Brain pericyte (primary cell): ENCODE measurements at places on chromosomes 5 and 9.

DNA sequence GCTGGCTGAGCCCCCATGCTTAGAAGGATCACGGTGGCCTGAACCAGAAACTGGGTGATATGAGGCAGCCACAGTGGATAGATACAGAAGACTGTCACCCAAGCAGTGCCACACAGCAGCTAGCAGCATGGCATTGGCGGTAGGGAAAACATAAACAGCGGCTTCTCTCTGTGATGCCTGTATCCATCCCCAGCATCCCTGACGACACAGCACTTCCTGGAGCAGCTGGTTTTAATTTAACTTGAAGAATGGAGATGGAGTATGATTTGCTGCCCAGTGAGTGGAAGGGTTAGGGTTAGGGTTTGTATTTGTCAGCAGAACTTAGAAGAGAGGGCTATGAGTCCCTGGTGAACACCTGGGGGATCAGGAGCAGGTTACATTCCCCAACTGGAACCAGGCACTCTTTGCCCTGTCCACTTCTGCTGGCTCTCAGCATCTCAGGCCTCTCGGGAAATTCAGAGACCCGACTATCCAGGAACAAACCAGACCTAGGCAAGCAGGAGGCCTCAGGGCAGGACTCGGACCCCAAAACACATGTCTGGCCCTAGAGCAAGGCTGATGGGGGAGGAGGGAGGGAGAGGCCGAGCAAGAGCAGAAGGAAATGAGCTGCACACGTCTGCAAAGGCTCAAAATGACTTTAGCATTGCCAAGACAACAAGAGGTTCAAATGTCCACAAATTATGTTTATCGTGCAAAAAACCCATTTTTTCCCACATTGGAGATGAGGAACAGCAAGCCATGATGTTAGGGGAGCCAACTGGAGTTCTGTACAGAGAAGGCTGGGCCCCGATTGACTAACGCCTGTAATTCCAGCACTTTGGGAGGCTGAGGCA lies 6.5 kb upstream of the GGTA1 start:
- DNase-seq, result no peak

- no peak for DNase-seq
These were observed 15.9 kb downstream of the MAN2A1 start for GRCh38 chr5:109705596-109705995.

DNA sequence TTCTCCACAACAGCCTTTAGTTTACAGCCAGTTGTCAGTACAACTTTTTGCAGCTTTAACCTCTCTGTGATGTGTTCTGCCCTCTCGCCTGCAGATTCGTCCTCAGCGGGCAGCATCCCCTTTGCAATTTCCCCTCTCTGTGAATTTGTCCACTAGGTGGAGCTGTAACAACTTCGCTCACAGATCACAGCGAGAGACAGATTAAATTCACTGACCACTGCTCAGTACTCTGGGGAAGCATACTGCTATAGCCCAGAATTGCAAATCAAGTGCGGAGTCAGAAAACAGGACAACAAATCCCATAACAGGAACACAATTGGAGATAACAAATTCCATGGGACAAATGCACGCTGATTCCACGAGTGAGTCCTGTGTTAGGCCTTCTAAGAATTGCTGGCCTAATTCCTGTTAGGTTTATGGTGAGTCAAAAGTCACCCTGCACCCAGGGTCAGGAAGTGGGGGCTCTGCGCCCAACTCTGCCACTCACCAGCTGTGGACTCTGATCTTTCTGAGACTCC lies 2124.9 kb downstream of the MAT2B start:
- DNase-seq, result no peak

- no peak for DNase-seq
These were observed 12.8 kb downstream of the NKD2 start for GRCh38 chr5:1021136-1021968.

- no peak for DNase-seq
These were observed 127.8 kb downstream of the KCNIP1 start for GRCh38 chr5:170631466-170632195.

DNA sequence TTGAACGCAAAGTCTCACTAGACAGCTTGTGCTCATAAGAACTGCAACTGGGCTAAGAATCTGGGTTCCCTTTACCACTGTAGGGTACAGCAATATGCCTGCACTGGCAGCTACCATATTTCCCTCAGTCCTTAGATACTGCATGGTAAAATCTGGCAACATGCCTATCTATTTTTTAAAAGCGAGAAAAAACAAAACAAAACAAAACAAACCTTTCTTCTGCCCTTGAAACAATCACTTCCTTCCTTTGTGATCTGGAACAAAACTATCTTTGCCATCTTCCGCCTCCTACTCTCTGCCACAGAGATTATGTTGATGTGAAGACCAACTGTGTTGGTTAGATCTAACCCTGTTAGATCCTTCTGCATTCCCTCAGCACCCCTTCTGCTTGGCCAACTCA lies 242.9 kb downstream of the EBF1 start:
- no peak for DNase-seq

- DNase-seq, result no peak
These were observed 32.5 kb upstream of the RNU6ATAC start for GRCh38 chr9:134196911-134197310.

DNA sequence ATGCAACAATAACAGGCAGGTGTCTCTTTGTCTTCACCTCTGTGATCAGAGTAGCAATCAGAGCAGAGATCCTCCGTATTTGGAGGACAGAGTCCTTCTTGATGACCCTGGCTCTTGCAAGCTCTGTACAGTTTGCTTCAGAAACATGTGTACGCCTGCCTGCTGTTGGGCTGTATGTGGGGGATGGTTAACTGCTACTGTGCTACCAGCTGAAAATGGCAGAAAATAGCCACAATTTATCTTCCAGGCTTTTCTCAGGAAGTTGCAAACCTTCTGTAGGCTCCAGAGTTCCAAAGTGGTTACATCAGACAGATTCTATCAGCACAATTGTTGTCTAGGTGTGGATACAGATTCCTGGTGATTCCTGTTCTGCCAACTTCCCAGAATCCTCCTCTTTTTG lies 35.5 kb downstream of the DDX46 start:
- no peak for DNase-seq

DNA sequence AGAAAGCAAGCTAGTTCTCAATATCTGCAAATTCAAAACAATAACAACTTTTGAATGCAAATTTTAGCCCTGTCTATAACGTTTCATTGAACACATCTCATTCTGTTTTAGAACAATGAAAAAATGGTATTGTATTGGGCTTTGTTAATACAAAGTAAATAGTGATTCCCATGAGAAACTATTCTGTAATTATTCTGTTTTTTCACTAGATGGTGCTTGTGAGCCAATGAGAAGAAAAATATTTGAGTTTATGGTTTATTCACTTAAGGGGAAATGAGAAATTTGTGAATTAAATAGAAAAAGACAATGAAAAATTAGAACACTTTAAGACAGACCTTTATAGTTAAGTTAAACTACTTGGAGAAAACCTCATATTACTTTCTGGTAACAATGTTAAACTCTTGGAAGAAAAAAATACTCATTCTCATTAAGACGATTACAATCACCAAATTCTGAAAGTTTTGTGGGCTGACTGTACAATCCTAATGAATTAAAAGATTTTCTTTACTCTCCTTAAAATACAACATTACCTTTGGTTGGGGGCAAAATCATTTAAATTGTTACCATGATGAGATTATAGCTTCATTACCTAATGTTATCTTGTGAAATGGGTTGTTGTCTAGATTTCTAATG lies 127.0 kb downstream of the NNT start:
- no peak for DNase-seq

- no peak for DNase-seq
These were observed 9.8 kb upstream of the OLFM1 start for GRCh38 chr9:135077497-135078200.
